ENCODE measurements at places on chromosomes 13 and 19.

- no peak for DNase-seq
Measured at GRCh38 chr13:74919914-74920313, 562.1 kb downstream of the TBC1D4 start.

DNA sequence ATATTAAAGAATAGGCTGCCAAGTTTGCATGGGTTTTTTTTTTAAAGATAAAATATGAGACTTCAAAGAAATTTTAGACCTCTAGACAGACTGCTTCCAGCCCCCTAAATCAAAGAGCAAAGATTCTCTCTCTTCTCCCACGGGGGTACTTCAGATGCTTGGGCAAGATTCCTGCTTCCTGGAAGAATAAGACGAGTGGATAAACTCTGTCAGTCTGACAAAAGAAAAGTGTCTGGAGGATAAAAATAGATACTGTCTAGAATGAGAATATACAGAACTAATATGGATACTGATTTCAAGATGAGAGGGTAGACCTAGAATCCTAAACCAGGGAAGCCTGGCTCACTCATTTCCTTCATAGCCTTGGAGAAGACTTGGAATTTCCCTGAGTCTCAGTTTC lies 435.1 kb downstream of the FOXO1 start:
- DNase-seq = no peak

- peak; percentile 29 for DNase-seq
Measured at GRCh38 chr19:36009220-36009619, 607 bp upstream of the SYNE4 start.

- no peak for DNase-seq
Measured at GRCh38 chr13:101799196-101799595, 346.7 kb downstream of the ITGBL1 start.

DNA sequence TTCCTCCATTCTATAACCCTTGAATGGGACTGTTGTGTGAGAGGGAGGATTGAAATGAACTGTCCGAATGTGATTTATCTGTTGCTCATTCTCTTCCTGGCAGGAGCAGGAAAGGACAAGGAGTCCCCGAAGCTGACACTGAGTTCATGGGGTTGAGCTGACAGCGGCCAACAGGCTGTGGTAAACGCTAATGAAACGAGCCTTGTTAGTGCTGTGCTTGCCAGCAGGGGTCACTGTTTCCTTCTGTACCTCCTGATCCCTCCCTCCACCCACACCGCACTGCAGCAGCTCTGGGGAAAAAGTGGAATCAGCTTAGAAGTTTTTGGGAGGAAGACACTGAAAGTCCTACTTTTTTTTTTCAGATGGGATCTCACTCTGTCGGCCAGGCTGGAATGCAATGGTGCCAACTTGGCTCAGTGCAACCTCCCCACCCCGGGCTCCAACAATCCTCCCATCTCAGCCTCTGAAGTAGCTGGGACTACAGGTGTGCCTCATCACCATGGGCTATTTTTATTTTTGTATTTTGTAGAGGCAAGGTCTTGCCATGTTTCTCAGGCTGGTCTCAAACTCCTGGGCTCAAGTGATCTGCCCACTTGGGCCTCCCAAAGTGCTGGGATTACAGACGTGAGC lies 6.7 kb upstream of the ZNF761 start:
- peak; percentile 63 for DNase-seq

- no peak for DNase-seq
Measured at GRCh38 chr19:37127999-37128820, 44.3 kb downstream of the ZNF585A start.

- DNase-seq = no peak
Measured at GRCh38 chr13:49669735-49670309, 21.5 kb downstream of the EBPL start.

DNA sequence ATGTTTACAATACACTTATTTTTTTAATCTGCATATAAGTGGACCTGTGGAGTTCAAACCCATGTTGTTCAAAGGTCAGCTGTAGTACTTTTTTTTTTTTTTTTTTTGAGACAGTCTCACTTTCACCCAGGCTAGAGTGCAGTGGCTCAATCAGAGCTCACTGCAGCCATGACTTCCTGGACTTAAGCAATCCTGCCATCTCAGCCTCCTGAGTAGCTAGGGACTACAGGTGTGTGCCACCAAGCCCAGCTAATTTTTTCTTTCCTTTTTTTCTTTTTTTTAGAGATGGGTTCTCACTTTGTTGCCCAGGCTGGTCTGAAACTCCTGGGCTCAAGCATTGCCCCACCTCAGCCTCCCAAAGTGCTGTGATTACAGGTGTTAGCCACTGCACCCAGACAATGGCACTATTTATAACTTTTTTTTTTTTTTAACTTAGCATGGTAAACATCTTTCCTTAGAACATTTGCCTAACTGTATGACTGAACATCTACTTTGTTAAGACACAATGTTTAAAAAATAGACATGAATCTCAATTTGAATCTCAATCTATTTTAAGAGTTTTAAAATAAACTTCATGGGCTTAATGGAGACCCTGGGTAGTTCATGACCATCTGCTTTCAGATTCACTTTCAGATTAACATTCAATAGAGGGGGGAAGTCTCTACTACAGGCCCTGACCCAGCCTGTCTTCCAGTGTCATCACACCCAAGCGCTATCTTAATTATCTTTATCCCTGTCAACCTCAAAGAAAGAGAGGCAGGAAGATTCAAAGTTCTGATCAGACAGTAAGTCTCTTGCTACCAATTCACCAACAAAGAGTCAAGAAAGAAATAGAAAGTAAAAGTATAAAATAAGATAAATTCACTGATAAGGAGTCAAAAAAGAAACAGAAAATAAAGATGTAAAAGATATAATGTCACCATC lies 97.7 kb upstream of the DOCK9 start:
- no peak for DNase-seq

- DNase-seq = no peak
Measured at GRCh38 chr13:99977334-99977911, 4.2 kb upstream of the ZIC2 start.

- DNase-seq = no peak
Measured at GRCh38 chr13:108816375-108816774, 187.0 kb downstream of the MYO16 start.

- DNase-seq = no peak
Measured at GRCh38 chr13:32124743-32125142, 93.2 kb downstream of the FRY start.

- DNase-seq = no peak
Measured at GRCh38 chr13:49098198-49098597, 121.9 kb upstream of the MLNR start.
